Cardiac fibroblast (primary cell): ENCODE measurements at places on chromosomes 4 and X.

DNA sequence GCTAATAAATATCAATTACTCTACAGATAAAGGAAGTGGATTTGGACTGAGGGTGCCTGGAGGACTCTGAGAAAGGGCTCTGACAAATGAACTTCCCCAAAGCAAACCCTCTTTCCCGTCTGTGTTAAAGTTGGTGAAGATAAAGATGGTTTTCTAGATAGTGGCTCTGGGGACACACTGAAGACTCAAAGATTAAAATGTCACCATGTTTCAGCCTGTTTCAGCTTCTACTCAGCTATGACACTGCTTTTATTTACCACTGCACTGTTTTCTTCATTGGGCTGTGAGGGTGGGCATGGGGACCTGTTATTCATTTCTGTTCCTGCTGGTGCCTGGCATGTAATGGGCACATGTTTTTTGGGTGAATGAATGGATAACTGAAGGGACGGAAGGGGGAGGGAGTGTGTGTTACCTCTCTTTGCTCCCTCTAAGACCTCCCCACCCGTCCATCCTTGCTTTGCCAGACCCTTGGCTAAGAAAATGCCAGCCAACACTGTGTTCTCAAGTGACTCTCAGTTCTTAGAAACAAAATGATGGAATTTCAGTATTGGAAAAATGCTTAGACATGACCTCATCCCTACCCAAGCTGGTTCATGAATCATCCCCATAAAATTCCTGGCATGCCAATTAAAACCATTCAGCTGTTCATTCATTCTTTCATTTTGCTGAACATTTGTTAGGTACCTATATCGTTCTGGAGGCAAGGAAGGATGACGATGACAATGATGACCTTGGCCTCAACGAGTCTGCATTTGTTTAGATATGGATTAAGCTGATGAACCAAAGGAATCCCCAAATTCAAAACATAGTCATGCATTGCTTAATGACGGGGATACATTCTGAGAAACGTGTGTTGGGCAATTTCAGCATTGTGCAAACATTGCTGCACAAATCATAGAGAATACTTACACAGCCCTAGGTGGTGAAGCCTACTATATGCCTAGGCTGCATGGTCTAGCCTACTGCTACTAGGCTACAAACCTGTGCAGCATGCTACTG is 13.4 kb upstream of the STK32B start:
- peak; percentile 79 for DNase-seq

- no peak for DNase-seq
Measured at GRCh38 chr4:137707102-137707620, 174.9 kb upstream of the PCDH18 start.

- DNase-seq, result no peak
Measured at GRCh38 chr4:156084373-156084772, 130.7 kb upstream of the CTSO start.

- DNase-seq, result no peak
Measured at GRCh38 chrX:121032531-121032930, 14.9 kb upstream of the GLUD2 start.

GRCh38 chrX:31706466-31706865 is 634.6 kb upstream of the FTHL17 start:
- DNase-seq, result peak; percentile 45

- DNase-seq, result peak; percentile 51
Measured at GRCh38 chr4:10158333-10158942, 41.8 kb upstream of the WDR1 start.

- DNase-seq, result no peak
Measured at GRCh38 chr4:7507381-7507780, 72.7 kb upstream of the PSAPL1 start.

DNA sequence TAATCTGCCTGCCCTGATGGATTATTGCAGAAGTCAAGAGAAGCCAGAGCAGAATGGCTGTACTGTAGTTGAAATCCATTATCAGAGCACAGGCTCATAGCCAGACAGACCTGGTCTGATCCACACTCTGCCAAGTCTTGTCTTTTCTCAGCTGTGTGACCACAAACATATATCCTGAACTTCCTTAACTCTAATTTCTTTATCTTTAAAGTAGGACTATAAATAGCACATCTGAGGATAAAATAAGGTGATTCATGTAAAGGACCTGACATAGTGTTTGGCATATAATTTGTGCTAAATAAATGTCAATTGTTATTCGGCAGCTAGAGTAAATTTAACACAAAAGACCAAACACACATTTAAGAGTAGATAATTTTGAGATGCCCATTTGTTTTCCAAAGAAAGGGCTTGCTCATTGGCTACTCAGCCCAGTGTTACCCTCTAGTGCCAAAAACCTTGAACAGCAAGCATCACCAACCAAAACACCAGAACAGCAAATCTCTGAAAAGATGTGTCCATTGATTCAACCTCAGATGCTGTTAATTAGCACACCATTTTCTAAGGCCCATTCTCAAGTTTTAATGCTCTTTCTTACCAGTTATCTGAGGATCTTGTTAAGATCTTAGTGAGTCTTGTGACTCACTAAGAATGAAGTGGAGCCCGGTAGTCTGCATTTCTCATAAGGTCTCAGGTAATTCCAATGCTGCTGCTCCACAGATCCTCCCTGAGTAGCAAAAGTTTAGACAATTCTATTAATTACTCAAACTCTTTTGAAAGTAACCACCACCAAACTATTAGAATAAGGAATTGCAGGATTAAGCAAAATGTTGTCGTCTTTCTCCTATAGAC is 108.8 kb downstream of the HHIP start:
- peak; percentile 72 for DNase-seq

DNA sequence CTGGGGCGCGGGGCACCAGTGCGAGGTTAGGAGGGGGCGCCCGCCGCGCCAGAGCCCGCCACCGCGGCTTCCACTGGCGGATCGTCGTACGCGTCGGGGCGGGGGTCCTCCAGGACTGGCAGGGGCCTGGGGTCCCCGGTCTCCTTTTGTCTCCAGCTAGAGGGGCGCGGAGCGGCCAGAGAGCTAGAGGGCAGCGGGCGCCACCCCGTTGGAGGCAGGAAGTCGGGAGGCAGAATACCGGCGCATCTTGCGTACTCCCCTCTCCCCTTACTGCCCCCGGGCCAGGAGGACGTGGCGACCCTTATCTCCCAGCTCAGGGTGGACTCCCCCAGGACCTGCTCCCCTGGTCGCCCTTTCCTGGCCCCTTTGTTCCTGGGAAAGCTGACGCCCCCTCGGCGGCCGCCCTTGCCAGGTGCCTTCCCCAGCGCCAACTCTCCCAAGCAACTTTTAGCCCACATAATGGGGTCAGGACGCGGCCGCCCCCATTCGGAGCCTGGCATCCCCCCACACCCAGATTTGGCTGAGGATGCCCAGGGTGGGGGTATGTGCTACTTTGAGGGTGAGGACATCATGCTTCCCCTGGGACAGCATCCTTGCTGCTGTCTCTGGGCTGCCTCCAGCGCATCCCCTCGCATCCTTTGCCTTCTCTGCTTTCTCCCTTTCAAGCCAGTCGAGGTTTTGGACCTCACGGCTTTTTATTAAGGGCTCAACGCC is 933 bp downstream of the CNKSR2 start:
- DNase-seq, result no peak

DNA sequence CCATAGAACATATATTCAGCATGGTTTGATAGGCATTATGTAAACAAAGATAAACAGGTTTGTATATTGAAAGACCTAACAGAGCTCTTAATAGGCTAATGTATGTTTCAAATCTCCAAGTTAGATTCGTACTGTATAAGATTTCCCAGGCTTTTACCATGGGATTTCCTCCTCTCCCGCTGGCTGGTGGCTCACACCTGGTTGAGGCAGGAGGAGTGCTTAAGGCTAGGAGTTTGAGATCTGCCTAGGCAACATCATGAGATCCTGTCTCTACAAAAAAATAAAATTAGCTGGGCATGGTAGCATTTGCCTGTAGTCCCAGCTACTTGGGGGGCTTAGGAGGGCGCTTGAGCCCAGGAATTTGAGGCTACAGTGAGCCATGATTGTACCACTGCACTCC is 5.4 kb downstream of the CPE start:
- DNase-seq, result no peak

GRCh38 chr4:96352051-96352517 is 512.2 kb downstream of the PDHA2 start:
- peak; percentile 68 for DNase-seq

GRCh38 chrX:37472836-37473235 is 98.6 kb upstream of the LANCL3 start:
- DNase-seq, result peak; percentile 33

- DNase-seq, result no peak
Measured at GRCh38 chr4:168647646-168648375, 151.0 kb downstream of the PALLD start.

DNA sequence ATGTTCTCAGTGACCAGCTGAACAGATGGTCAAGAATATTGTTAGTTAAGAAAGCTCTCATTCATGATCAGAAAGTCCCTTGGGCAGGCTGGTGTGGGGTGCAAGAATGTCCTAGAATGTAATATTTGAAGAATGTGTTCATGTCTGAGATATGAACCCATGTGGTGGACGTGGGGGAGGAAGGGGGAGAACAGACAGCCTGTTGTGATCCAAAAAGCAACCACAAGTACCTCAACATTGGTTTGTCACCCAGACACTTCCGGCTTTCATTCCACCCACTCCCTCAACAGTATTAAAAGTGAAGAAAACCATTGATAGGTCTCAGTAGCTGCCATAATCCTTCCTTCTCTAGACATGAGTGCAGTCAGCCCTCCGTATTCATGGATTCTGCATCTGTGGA is 82.2 kb downstream of the MAML3 start:
- peak; percentile 94 for DNase-seq

DNA sequence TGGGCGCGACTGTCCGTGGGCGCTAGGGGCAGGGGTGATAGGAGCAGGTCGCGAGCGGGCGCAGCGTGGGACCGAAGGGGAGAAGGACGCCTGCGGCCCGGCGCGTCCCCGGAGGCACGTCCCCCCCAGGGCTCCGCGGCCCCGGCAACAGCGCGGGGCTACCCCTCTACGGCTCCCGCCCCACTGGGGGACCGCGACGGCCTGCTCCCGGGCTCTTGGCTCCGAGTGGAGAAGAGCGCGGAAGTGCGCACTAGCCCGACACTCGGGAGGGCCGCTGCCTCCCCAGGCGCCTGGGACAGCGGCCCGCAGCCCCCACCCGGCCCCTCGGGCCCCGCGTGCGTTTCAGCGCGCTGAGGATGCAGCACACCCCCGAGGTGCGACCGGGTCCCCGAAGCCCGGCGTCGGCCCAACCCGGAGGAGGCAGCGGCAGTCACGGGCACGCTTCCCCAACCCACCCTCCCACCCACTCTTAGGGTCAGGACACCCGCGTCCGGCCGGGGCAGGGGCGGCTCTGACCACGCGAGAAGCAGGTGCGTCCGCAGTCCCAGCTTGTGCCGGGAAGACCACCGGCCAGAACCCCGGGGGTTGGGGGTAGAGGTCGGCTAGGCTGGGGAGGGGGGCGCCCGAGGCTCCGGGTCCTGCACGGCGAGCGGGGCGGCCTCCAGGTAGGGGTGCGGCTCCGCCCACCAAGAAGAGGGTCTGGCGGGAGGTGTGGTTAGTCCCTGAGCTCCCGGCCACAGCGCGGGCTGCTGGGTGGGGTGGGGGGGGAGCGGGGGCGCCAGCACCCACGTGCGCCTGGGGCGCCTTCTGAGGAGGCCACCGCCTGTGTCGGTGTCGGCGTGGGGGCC is 18.5 kb upstream of the NAT8L start:
- DNase-seq, result no peak

DNA sequence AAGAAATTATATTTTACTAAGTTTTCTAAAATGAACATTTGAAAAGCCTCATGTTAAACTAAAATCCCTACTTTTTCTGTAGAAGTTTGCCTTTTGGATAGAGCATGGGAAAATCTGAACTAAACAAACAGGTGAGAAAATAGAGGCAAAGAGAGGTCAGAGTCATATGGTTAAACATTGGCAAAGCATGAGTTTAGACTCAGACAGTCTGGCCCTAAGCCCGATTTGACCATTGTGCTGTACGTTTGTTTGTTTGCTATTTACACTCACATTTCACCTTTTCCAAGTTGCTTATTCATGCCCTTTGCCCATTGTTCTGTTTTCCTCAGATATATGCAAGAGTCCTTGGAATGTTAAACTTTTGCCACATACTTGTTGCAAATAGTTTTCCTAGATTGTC is 85.4 kb downstream of the TIGD2 start:
- DNase-seq, result no peak

DNA sequence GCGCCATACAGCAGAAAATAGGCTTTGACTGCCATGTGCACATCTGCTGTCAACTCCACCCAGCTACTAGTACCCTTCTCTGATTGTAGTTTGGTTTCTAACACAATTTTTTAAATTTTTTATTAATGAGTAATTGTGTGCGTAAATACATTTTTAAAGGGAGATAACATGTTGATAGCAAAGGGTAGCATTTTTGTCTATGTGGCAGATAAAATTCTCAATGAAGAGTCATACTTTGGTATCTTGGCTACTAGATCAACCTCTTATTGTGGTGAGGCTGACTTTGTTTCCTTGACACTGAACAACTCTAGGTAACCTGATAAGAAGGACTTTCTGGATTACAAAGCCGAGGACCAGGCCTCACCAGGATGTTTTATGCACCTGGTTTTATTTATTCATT is 9.5 kb downstream of the ADH4 start:
- DNase-seq, result peak; percentile 16

DNA sequence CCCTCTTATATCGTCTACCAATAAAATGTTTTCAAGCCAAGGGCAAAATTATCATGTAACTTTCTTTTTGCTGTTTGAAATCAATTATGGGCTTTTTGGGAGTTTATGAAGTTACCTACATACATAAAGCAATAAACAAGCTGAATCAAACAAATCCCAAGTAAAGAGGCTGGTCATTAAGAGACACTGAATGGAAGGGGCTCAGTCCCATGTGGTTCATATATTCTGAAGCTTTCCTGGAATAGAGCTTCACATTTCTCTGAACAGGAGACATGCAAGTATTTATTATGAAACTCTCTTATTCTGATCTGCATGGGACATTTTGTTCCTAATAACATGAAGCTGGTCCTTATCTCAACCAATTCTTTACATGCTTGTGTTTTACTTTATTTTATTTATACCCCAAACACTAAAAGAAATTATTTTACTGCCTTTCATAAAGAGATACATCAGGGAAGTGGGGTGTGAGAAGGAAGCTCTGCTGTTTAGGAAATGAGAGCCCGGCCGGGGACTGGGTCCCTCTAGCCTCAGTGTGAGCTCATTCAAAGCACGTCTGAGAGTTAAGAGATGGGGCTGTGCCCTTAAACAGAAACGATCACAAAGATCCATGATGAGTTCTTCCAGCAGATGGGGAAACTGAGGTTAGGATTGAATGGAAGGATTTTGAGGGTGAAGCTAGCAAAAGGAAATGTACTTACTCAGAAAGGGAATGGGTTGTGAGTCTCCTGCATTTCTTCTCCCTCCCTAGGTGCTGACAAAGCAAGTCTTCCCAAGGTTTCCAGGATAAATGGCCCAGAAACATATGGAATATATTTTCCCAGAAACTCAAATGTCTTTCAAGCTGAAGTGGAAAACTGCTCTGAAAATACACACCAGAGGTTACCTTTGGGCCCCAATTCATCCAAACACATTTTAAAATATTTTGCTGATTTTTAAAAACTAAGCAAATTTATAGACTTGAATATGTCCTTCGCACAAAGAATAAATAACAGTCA is 93.1 kb upstream of the LNX1 start:
- DNase-seq, result peak; percentile 42

DNA sequence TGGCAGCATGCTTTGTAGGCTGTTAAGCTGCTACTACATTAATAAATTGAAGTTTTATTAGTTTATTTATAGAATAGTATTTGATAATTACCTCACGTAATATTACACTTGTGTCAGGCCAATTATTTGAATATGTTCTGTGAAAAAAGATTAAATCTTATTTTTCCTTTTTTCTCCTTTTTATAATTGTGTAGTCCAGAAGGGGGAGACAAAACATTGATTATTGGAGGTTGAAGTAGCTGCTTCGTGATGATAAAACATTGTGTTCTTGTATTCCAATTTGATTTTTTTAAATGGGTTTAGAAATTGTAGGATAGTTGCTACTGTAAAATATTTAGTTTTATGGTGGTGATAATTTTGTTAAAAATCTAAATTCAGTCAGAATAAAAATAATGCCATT is 85.7 kb downstream of the DIAPH2 start:
- DNase-seq, result peak; percentile 34
